ENCODE measurements at places on chromosomes 12 and 14.
A peak's percentile ranks its signal among the peaks of the same experiment; 100 is the strongest.

DNA sequence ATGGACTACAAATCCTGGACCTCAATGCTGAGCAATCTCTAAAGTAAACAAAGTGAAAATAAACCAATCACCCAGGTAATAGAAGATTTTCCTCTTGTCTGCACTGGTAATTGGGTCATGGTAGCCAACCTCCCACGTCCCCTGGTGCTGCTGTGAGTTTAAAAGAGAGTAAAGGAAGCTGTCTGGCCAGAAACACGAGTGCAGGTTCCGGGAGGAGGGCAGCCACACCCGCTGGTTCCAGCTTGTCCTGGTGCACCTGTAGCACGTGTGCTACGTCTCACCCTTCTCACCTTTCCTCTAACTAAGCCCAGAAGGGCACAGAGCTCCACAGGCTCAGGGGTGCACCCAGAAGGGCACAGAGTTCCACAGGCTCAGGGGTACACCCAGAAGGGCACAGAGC is 5.4 kb downstream of the CRACR2A start:
- DNase-seq = no peak

DNA sequence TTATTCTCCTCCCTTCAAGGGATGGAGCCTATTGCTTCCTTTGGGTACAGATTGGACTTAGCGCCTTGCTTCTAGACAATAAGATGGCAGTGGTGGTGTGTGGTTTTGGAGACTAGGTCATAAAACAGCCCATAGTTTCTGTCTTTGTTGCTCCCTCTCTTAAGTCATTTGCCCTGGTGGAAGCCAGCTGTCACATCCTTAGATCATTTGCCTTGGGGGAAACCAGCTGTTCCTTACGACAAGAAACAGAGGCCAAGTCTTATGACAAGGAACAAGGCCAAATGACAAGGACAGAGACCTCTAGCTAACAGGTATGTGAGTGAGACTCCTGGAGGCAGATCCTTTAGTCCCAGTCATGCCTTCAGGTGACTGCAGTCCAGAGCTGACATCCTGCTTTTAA is 9.2 kb upstream of the PALS1 start:
- DNase-seq = no peak

- DNase-seq = no peak
Observed at GRCh38 chr12:10033783-10034545, 3.5 kb downstream of the CLEC9A start.

GRCh38 chr14:93186956-93187355 is 1.8 kb downstream of the LYSET start:
- DNase-seq = no peak

GRCh38 chr12:50077099-50077498 is 8.0 kb upstream of the SMARCD1 start:
- DNase-seq = no peak

GRCh38 chr14:23457587-23458445 is 11.7 kb upstream of the NGDN start:
- no peak for DNase-seq

GRCh38 chr12:91493308-91493707 is 310.7 kb upstream of the DCN start:
- no peak for DNase-seq

DNA sequence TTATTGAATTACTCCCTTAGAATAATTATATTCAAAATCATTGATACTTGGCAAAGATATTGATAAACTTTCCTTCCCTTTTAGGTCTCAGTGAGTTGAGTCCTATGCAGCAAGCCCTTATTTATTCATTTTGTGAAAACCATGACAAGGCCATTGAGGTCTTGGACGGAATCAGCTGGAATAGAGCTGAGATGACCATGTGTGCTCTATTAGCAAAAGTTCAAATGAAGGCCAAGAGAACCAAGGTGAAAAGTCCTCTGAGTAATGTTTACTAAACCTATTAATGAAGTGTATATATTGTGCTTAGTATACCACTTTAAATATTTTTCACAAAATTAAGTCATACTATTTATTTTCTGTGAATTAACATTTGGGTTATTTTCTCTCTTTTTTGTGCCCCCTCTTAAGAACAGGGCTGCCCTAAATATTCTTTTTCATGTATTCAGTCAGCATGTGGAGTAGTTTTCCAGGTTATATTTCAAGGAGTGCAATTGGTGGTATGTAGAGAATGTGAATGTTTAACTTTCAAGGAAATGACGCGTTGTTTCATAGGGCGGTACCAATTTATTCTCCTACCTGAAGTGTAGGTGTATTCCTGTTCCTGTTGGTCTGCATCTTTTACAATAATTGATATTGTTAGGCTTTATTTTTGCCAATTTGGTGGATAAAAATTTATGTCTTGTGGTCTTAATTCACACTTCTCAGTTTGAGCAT is 201.4 kb downstream of the TTC6 start:
- DNase-seq = no peak

DNA sequence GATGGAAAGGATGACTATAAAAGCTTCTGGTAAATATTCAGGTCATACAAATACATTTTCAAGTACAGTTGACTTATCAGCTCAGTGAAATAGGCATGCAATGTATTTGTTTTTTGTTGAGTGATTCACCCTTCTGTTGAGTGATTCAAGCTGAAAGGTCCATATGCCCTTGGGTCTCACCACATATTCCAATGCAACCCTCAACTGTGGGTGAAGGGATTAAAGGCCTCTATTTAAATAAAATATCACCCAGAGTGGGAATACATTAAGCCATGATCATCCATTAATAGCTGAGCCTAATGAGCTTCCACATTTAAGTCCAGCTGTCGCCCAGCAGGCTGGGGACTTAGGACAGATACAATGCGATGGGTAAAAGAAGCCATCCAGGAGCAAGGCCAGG is 120.2 kb downstream of the CRACR2A start:
- DNase-seq = peak; percentile 47

DNA sequence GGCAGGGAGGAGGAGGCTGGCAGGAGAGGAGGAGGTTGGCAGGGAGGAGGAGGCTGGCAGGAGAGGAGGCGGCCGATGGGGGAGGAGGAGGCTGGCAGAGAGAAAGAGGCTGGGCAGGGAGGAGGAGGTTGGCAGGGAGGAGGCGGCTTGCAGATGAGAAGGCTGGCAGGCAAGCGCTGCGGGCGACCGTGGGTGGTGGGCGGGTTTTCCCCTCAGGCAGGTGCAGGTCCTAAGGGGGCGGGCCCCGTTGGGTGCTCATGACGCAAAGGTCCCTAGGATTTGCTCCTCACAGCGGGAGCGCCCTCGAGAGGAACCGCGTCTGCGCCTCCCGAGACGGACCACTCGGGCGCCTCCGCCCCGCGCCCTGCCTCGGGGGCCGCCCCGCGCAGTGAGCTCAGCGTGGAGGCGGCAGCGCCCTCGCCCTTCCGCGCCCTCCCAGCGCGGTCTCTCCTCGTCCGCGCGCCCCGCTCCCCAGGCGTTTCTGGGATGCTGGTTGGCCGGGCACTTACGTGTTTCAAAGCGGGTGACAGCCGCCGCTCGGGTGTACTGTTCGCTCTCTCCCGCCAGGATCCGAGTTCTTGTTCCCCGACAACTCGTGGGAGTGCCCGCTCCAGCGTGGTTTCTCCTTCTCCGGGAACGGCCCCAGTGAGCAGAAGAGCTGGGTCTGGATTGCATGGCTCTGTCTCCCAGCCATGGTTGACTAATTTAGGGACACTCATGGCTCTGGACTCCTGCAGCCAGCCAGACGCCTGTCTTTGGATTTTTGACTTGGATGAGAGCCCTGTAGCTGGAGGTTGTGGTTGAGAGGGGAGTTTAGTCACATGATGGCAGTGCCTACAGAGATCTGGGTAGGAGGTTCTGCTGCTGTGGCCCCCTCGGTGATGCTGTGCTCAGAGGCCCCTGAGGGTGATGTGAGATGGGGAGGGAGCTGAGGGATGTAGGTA is 64.1 kb upstream of the PPP4R3A start:
- no peak for DNase-seq
